ENCODE measurements at places on chromosomes 12 and 14.

GRCh38 chr12:43728117-43728516, 30.5 kb downstream of the PUS7L start:
- no peak for DNase-seq

- DNase-seq, result no peak
These were observed 886 bp downstream of the SIX1 start for GRCh38 chr14:60648249-60648933.

GRCh38 chr12:115191342-115191741, 507.4 kb upstream of the TBX3 start:
- no peak for DNase-seq

DNA sequence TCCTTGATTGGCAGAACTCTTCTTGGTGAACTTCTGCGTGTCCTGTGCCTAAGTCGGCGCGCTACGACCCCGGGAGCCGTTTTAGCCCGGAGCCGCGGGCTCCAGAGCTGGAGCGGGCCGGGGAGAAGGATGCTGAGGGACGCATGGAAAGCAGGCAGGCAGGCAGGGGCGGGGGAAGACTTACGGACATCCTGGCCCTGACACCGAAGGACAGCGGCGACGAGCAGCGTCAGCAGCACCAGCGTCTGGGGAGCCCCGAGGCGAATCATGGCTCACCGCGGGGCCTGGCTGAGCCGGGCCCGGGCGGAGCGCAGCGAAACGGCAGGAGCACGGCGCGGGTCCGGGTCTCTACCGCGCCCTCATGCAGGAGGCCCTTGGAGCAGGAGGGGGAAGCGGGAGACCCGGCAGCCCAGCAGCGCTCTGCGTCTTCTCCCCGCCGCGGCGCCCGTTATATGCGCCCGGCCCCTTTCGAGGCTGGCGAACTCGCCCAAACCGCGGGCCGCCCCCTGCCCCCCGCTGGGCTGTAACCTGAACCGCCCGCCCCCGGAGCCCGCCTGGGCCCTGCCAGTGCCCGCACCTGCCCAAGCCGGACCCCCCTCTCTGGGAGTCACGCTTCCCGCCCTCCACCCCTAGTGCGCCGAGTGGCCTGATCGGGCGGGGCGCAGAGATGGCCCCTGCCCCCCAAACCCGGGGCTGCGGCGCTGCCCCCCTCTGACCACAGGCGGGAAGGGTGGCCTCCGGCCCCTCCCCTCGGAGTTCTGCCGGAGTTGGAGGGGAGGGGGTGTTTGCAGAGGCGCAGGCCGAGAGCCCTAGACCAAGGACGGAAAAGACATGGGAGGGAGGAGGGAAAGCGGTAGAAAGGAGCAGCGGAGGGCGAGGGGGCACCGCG, at the start of gene COL2A1:
Gene COL2A1, minus strand, starts transcription at position 424 of the 889 bp plus-strand sequence. Its CDS starts 155 bp downstream, at position 269.
- DNase-seq, result no peak

GRCh38 chr12:25276199-25276937, 25.6 kb upstream of the KRAS start:
- no peak for DNase-seq

DNA sequence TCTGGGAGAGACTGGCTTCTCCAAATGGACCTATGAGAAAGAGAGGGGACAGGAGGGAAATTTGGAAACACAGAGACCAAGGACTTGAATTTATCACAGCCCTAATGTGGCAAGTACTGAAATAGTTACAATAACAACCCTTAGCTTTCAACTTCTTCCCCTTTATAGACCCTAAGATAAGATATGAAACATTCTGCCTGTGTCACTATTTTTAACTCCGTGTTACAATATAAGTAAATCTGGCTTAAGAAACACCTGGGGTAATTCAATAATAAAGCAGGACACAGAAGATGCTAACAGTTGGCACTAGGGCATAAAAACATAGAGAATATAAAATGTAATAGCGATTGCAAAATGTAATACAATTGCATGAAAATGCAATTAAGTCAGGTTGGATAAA, 216.4 kb downstream of the NOVA1 start:
- no peak for DNase-seq

- no peak for DNase-seq
These were observed 11.9 kb downstream of the DCTN2 start for GRCh38 chr12:57534991-57535543.

DNA sequence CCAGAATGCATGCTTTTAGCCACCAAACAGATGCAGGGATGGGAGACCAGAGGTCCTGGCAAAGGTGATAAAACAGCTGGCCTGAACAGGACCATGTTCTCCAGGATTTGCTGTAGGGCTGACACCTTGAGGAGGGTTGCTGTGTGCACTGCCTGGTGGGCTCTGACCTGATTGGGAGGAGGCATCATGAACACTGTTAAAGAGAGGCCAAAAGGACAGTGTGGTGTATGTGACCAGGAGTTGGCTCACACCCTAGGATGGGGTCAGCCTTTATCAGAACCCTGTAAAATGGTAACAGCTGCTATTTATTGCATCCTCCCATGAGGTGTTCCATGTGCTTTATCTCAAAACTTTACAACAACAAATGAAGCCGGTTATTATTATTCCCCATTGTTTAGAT, 8.8 kb downstream of the SYNDIG1L start:
- DNase-seq, result no peak

DNA sequence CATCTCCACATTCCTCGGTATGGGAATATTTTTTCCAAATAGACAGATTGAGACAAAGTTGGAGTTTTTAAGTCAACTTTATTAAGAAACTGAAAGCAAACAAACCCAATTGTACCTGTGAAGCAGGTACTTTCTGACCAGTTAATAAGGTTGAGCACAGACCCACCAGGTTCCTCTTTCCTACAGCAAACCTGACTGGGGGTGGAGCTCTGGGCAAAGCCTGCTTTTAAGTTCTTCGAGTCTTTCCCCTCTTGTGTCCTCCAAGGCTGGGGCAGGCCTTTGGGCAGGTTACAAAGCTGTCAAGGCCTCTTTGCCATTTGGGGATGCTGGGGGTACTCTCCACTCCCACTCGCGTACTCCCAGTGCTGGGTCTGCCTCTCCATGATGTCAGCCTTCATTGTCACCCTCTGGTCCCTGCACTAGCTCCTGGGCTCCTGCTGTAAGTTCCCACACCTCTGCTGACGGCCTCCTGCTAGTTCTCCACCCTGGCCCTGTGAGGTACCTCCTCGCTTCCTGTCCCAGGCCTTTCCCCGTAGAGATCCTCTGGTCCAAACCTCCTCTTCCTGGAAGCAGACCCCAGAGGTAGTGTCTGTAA, 3.2 kb downstream of the KCNH3 start:
- no peak for DNase-seq

GRCh38 chr14:101876555-101876938, 87.8 kb upstream of the DYNC1H1 start:
- peak; percentile 18 for DNase-seq

DNA sequence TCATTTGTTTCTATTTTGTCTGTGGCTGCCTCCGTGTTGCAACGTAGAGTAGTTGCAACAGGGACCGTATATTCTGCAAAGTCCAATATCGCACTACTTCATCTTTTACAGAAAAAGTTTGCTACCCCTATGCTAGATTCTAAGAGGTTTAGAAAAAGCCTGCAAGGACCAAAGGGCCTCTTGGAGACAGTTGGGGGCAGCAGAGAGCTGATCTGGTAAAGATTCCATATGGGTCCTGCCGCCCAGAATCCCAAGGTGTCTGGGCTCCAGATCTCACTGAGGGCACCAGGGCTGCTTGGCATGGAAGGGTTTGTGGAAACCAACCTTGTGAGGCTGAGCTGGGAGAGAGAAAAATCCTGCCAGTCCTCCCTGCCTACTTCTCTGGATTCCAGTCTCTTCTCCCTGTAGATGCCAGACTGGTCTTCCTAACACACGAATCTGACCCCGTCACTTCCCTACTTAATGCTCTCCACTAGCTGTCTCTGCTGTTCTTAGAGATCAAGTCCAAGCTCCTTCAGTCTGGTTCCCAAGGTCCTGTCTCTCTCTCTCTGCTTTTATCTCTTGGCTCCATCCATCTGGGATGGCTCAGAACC, 74.6 kb downstream of the GLRX5 start:
- no peak for DNase-seq

DNA sequence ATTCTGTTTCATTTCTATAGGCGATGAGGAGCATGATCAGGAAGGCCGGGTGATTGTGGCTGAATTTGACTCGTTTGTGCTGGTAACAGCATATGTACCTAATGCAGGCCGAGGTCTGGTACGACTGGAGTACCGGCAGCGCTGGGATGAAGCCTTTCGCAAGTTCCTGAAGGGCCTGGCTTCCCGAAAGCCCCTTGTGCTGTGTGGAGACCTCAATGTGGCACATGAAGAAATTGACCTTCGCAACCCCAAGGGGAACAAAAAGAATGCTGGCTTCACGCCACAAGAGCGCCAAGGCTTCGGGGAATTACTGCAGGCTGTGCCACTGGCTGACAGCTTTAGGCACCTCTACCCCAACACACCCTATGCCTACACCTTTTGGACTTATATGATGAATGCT, 1.9 kb downstream of the APEX1 start:
- DNase-seq, result no peak

DNA sequence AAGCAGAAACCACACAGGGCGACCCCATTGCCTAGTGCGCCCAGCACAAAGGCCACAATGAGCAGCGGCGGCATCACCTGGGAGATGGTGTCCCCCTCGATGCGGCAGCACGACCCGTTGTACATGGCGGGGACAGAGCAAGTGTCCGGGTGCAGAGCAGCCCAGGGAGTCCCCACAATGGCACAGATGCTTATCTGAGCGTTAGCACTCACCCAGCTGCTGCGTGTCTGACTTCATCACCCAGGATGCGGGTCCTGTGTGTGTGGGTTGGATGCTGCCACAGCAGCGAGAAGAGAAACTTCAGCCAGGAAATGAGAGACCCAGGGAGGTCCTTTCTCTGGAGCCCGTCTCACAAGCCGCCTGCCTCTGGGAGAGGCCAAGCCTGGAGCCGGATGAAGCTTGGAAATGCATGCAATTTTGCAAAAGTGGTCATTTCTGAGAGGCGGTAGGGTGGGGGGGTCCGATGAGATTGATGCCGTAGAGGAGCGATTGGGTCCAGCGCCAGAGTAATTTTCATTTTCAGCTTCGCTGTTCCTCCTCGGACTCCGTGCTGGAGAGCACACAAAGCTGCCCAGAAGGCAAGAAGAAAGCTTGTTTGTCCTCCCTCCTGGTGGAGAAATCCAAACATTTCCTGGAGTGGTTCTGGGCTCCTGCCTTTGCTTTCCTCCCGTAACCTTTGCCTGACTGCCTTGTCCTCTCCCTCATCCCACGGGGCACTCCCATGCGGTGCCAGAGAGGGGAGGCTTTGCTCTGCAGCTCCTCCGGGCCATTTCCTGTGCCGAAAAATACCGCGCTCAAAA, at the start of gene HCAR1:
Gene HCAR1, minus strand, starts transcription at position 630 of the 800 bp plus-strand sequence. Its CDS starts 505 bp downstream, at position 125.
- DNase-seq, result no peak

DNA sequence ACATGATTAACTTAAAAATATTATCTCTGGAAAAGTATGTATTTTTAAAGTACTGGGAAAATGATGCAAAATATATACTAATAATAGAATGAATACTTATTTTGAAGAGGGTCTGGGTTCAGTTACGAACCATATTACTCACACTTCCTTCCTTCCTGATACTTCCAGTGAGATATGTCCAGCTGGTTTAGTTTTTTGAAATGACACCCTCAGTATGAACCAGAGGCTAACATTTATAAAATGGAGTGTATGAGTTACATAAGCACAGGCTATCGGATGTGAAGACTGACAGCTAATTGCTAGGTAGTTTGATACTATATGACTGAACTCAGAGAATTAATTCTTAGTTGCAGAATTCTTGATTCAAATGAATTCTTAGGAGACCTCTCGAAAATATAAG, 122.9 kb downstream of the OTOGL start:
- DNase-seq, result no peak

GRCh38 chr14:101980700-101981099, 16.3 kb downstream of the DYNC1H1 start:
- no peak for DNase-seq

- no peak for DNase-seq
These were observed 10.5 kb downstream of the CINP start for GRCh38 chr14:102352213-102352612.

GRCh38 chr14:23052182-23052623, 5.1 kb downstream of the CDH24 start:
- DNase-seq, result no peak

DNA sequence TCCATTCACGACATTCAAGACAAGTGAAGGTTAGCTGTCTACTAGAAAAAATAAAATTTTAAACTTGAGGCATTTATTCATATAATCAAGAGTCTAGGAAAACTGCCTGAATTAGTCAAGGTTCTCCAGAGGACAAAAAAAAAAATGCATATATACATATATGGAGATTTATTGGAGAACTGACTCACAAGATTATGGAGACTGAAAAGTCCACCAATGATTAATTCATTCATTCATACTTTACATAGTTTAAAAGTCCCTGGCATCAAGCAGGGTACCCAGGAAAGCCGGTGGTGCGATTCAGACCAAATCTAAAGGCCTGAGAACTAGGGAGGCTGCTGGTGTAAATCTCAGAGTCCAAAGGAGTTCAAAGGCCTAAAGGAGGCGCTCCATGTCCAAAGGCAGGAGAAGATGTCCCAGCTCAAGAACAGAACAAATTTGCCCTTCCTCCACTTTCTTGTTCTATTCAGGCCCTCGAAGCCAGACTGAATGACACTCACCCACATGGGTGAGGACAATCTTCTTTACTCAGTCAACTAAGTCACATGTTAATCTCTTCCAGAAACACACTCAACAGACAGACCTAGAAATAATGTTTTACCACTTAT, 64.3 kb downstream of the ANKS1B start:
- no peak for DNase-seq

GRCh38 chr14:102066041-102066451, 20.8 kb downstream of the HSP90AA1 start:
- DNase-seq, result no peak

All from stimulated activated CD4-positive, alpha-beta T cell treated with anti-CD3 and anti-CD28 coated beads, Interleukin-1b, Interleukin-23, amount 100 ng/mL, for 1 hour (primary cell).